ENCODE measurements at places on chromosomes 6 and 20.

DNA sequence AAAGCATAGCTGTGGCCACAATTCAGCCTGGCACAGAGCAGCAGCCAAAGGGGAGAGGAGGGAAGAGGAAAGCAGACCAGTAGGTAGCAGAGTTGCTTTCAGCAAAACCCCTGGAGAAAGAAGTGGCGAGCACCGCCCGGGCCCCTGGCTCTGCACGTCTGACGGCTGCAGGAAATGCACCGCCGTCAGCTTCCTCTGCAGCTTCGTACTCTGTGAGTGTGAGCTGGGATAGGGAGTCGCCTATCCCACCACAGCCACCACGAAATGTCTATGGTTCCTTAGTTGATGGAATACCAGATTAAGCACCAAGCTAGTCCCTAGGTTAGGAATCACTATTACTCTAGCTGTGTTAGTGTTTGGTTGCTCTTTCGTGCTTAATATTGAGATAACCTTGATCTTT, 79.9 kb upstream of the NAA20 start:
- DNase-seq = no peak

GRCh38 chr20:19021406-19022117, 190.9 kb upstream of the SLC24A3 start:
- no peak for DNase-seq

GRCh38 chr6:113818578-113818977, 38.6 kb upstream of the MARCKS start:
- DNase-seq = no peak

DNA sequence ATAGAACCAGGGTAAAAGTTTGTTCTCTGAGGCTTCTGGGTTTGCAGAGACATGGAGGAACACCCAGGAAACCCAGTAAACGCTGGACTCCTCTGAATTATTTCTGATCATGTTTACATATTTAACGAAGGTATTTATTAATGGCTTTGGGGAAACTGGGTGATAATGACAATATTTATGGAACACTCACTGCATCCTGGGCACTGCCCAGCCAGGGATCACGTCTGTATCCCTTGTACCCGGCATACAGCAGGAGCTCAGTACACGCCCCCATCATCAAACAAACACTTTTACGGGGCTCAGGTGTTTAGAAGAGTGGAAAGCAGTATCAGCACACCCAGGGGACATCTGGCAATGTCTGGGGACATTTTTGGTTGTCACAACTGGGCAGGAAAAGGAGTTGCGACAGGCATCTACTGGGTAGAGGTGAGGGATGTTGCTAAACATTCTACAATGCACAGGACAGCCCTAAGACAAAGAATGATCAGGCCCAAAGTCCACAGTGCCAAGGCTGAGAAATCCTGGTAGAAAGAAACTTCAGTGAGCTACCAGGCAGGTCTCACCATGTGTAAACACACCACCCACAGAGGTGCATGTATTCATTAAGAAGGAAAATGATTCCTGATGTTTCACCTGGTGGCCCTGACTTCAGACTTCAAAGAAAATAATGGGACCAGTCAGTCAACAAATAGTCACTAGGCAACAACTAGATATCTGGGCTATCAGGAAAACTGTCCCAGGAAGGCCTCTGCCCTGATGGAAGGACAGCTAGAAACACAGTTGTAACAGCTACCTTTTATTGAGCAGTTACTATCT, 35.3 kb downstream of the ZMYND8 start:
- no peak for DNase-seq

- no peak for DNase-seq
These were observed 107.9 kb upstream of the CARMIL1 start for GRCh38 chr6:25171301-25171700.
